ENCODE measurements at places on chromosomes 2 and 18.

DNA sequence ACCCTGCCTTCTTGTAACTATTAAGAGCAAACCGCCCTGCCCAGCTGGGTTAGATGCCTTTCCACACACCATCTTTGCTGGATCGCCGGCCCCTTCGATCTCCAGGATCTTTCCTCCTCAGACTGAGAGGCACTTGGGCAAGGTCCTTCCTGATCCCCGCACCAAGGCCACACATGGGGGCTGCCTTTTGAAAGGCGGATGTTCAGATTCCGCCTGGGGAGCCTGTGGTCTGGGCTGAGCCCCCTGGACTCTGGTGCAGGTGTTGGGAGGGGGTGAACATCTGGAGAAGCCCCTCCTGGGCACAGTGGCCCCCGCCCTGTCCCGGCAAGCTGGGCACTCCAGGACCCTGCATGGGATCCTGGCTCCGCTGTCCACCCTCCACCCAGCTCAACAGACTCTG, 135.4 kb upstream of the HDAC4 start:
- no peak for DNase-seq

GRCh38 chr2:43033016-43033270, 193.5 kb downstream of the ZFP36L2 start:
- DNase-seq = no peak

GRCh38 chr2:84526562-84526961, 10.3 kb downstream of the DNAH6 start:
- no peak for DNase-seq

GRCh38 chr18:31241900-31242409, 76.0 kb upstream of the DSG1 start:
- DNase-seq = no peak

DNA sequence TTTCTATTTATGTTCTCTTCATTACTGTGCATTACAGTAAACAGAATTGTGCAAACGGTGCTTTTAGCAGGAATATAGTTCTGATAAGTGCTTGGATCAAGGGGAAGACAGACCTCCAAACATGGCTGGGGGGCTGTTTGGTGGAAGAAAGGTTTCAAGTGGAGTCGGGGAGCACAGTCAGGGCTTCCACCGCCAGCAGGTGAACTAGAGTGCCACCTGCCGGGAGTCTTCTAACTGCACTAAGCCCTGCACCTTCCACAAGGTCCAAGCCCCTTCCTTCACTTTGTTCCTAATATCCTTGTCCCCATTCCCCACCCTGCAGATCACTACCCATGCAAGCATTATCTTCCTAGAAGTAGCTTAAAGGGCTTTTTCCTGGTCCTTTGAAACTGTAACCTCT, 11.1 kb downstream of the ONECUT2 start:
- DNase-seq = no peak

GRCh38 chr2:7356909-7357584, 439.8 kb downstream of the RNF144A start:
- no peak for DNase-seq

DNA sequence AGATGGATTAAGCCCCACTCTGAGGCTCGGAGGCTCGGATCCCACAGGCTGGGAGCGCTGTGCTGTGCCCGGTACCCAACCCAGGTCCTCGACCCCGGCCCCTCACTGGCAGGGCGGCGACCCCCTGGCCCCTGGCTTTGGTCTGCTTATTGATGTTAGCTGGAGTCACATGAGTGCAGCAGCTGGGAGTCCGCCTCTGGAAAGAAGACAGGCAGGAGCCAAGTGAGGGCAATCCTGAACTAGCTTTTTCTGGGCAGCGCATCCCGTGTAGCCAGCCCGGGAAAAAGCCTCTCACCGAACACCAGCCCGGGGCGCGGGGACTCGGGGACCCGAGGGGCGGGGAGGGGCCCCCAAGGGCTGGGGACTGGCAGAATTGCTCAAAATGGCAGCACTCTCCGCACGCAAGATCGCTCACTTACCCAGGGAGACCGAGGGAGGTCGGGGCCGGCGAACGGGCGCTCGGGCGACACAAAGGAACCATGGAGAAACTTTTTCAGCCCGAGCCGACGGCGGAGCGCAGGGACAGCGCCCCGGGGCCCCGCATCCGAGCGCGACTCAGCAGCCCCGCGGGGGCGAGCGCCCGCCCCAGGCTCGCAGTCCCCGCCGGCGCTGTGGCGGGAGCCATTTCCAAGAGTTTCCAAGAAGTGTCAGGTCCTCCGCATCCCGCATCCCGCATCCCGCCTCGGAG, 567 bp downstream of the TMEM200C start:
- no peak for DNase-seq

Measured in MG63 (cell line).